Activated CD4-positive, alpha-beta memory T cell treated with anti-CD3 and anti-CD28 coated beads, Interleukin-2, amount 10 ng/mL, durations not matched to agents 7 days and 5 days (primary cell): ENCODE measurements at places on chromosomes 6 and 20. TPM values are rescaled to one million over a fixed set of nuclear protein-coding genes. Genes with fewer than 3 reads are reported as not detected.
A peak's percentile ranks its signal among the peaks of the same experiment; 100 is the strongest.

Gene VWA7
- total RNA-seq: 11.0 TPM

Gene KHDRBS2
- total RNA-seq: not detected

Gene PERP
- 19.0 TPM for total RNA-seq

Gene WFDC2
- not detected for total RNA-seq

Gene MEP1A
- not detected for total RNA-seq

DNA sequence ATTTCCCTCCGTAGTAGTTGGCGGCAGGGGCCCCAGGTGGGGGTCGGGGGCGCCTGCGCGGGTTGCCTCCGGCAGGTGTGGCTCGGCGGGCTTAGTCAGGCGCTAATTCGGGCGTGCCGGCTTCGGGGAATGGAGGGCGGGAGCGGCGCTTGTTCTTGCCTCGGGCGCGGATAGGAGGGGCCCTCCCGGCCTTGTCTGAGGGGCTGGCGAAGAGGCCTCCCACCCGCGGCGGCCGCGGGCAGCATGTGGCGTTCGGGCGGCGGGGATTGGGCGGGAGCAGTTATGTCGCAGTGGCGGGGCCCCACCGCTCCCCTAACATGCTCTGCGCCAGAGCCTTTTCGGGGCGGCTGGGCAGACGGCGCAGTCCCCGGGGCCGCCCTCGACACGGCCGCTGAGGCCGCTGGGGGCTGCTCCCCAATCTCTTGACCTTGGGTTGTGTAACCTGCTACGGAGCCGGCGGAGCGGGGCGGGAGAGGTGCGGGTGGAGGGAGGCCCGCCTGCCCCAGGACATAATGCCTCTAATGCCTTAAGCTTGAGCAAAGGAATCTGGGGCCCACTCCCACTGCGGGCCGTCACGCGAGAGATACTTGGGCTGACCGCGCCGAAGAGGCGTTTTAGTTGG lies 1.1 kb downstream of the AMD1 start:
- H3K4me1 ChIP-seq: peaks cover 42% of the 10 kb centered on the region
- no peaks in the 10 kb centered on the region for H3K27me3 ChIP-seq
- H3K36me3 ChIP-seq: peaks cover 27% of the 10 kb centered on the region
- DNase-seq: peak; percentile 65

DNA sequence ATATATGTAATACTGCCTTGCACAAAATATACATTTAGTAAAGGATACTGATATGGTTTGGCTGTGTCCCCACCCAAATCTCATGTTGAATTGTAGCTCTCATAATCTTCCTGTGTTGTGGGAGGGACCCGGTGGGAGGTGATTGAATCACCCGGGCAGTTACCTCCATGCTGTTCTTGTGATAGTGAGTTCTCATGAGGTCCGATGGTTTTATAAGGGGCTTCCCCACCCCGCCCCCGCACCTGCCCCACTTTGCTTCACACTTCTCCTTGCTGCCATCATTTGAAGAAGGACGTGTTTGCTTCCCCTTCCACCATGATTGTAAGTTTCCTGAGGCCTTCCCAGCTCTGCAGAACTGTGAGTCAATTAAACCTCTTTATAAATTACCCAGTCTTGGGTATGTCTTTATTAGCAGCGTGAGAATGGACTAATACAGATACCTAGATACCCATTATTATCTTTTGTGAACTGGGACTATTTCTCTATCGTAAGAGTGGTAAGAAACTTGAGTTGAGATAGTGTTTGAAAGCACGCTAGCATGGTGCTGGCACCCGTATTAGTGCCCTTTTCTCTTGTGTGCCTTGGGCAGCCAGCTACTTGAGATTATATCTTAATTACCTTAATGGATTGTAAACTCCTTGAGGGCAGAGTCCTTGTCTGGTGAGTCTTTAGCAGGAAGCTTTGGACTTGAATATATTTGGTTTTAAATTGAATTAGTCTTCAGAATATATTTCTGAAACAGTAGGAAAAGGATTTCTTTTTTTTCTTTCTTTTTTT lies 25.6 kb downstream of the TOP1 start:
- no peaks in the 10 kb centered on the region for H3K27me3 ChIP-seq
- no peak overlapping the region for H3K4me3 ChIP-seq
- DNase-seq: no peak
- peaks cover 65% of the 10 kb centered on the region for H3K4me1 ChIP-seq
- H3K36me3 ChIP-seq: peaks cover 60% of the 10 kb centered on the region
- no peak overlapping the region for H3K27ac ChIP-seq

- no peaks in the 10 kb centered on the region for H3K36me3 ChIP-seq
- H3K4me1 ChIP-seq: no peaks in the 10 kb centered on the region
- H3K4me3 ChIP-seq: no peak overlapping the region
These were observed 312.1 kb downstream of the TFAP2C start for GRCh38 chr20:56941101-56941686.

DNA sequence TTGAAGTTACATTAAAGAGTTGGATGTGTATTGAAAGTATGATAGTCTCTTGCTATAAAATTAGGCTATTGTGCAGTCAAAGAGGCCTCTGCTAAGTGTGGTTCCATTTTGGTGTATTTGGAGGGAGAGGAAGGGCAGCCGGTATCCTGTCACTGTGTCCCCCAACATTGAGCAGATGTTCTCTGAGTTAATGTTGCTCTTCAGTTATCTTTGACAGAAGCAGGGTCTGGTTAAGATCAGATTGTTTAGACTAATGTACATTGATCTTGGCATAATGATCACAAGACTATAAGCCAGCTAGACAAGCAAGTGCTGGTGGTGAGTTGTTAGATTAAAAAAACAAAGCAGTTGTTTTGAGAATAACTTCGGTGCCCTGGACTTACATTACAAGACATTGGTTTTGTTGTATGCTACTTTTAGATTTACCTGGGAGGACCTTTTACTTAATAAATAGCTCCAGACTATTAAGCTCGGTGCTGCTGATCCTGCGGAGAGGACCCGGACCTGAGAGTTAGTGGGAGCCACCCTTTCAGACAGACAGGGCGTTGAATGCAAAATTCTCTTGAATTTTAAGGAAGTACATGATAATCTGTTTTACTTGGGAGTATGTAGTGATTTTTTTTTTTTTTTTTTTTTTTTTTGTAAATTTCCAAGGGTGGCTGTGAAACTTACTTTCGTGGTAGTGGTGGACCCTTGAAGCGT lies 97.8 kb downstream of the JARID2 start:
- no peak overlapping the region for H3K27ac ChIP-seq
- H3K27me3 ChIP-seq: no peaks in the 10 kb centered on the region
- no peak for DNase-seq

GRCh38 chr6:137237413-137238170 lies 18.4 kb upstream of the IFNGR1 start:
- peaks cover 38% of the 10 kb centered on the region for H3K4me1 ChIP-seq
- no peak overlapping the region for H3K27ac ChIP-seq
- H3K36me3 ChIP-seq: no peaks in the 10 kb centered on the region
- DNase-seq: no peak

- no peak overlapping the region for H3K27ac ChIP-seq
- DNase-seq: no peak
- no peak overlapping the region for H3K4me3 ChIP-seq
These were observed 39.3 kb downstream of the SNRNP48 start for GRCh38 chr6:7629321-7629720.

GRCh38 chr6:32081168-32081990 lies 27.8 kb downstream of the TNXB start:
- H3K4me3 ChIP-seq: no peak overlapping the region
- no peak overlapping the region for H3K27ac ChIP-seq
- H3K4me1 ChIP-seq: peaks cover 9% of the 10 kb centered on the region
- DNase-seq: no peak
- H3K27me3 ChIP-seq: peaks cover 48% of the 10 kb centered on the region

DNA sequence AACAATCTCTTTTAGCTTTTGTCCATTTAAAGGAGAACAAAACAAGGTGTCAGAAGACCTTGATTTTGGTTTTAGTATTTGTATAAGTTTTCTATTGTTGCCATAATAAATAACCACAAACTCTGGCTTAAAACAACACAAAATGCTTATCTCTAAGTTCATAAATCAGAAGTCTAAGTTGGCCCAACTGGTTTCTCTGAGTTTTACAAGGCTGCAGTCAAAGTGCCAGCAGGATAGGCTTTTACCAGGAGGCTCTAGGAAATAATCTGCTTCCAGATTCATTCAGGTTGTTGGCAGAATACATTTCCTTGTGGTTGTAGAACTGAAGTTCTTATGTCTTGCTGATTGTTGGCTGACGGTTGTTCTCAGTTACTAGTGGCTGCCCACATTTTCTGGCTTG lies 147.2 kb upstream of the HMGCLL1 start:
- H3K27ac ChIP-seq: no peak overlapping the region
- H3K4me3 ChIP-seq: no peak overlapping the region
- H3K4me1 ChIP-seq: no peaks in the 10 kb centered on the region
- no peaks in the 10 kb centered on the region for H3K27me3 ChIP-seq

GRCh38 chr6:42030585-42031506 lies 19.5 kb upstream of the TAF8 start:
- peak overlapping the region; percentile 89 for H3K27ac ChIP-seq
- no peaks in the 10 kb centered on the region for H3K27me3 ChIP-seq
- peaks cover 36% of the 10 kb centered on the region for H3K36me3 ChIP-seq
- peak overlapping the region; percentile 52 for H3K4me3 ChIP-seq
- peaks cover 77% of the 10 kb centered on the region for H3K4me1 ChIP-seq

DNA sequence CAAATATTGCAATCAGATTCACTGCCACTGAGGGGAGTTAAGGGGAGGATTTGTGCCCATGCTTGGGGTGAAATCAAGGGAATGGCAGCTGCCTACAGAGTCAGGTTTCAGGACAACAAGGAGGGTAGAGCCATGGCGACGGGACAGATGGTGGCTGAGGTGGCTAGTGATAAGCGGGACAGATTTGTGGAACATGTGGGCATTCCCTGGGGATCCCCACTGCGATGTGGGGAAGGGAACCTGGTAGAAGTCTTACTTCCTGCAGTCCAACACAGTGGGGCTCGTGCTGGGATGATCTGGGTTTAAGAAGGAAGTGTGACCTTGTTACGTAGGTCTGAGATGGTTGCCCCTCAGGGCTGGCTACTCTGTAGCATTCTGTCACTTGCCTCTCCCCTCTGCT lies 292.0 kb upstream of the JARID2 start:
- DNase-seq: no peak
- H3K4me3 ChIP-seq: no peak overlapping the region
- peaks cover 5% of the 10 kb centered on the region for H3K36me3 ChIP-seq
- H3K27me3 ChIP-seq: no peaks in the 10 kb centered on the region
- peaks cover 3% of the 10 kb centered on the region for H3K4me1 ChIP-seq

DNA sequence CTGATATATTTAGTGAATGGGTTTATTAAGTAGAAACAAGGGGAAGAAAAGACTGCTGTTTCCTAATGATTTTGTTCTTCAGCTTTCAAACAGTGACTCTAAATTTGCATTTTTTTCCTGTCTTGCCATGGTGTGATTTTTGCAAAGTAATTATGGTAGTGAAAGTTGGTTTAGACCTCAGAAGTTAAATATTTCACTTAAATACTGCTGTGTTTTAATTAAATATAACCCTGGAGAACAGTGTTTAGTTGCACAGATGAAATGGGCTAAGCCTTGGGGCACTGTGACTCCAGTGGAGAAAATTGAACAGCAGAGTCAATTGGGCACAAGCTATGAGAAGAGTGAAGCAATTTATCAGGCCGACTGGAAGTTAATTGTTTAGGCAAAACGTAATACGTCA lies 111.1 kb upstream of the MCHR2 start:
- H3K36me3 ChIP-seq: no peaks in the 10 kb centered on the region
- no peaks in the 10 kb centered on the region for H3K4me1 ChIP-seq
- H3K27ac ChIP-seq: no peak overlapping the region

- no peaks in the 10 kb centered on the region for H3K4me1 ChIP-seq
- no peak overlapping the region for H3K4me3 ChIP-seq
- H3K36me3 ChIP-seq: no peaks in the 10 kb centered on the region
- no peak for DNase-seq
- no peaks in the 10 kb centered on the region for H3K27me3 ChIP-seq
These were observed 268.8 kb upstream of the SULF2 start for GRCh38 chr20:48054051-48054450.

DNA sequence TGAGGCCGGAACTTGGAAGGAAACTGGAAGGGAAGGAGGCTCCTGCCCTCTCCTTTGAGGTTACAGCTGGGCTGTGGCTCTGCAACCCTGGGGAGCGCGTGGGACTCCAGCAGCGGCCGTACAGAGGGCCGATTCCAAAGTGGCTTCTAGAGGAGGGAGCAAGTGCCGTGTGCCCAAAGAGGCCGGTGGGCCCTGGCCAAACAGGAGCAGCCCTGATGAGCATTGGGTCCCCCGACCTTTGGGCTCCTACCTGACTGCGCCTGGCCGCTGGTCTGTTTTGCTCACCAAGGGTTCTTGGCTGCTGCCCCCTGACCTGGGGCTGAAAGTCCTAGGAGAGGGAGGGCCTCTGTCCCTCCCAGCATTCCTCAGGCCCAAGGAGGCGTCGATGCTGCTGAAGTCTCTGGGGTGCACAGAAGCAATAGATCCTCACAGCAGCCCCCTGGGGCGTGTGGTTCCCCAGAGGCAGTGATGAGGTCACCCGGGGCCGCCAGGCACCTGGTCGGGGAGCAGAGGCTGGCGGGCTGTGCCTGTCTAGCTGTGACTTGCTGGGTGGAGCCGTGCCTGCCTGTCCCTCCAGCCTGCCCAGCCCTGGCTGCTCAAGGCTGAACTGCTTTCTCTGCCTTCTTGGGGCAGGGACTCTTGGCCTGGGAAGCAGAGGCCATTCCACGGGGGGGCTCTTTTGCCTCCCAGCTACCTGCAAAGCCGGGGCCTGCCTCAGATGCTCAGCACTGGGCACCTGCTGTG lies 9.8 kb downstream of the RBM38 start:
- H3K4me3 ChIP-seq: no peak overlapping the region
- H3K27me3 ChIP-seq: no peaks in the 10 kb centered on the region
- peaks cover 86% of the 10 kb centered on the region for H3K36me3 ChIP-seq
- no peak for DNase-seq

DNA sequence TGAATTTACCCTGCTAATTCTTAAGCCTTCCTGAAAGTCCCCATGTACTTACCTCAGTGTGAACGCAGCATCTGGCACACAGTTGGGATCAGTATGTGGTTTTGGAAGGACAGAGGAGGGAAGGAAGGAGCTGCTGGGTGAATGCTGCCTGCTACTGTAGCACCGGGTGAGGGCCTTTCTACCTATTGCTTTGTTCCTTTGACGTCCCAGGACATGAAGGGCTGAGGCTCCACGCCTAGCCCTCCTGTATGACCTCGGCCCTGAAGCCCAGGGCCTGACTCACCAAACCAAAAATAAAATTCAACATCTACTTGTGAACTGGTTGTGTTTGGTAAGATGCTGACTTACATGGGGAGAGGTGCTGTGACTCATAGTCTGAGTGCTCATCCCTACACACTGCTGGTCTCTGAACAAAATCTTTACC lies 51.1 kb downstream of the ARID1B start:
- H3K36me3 ChIP-seq: peaks cover 19% of the 10 kb centered on the region
- H3K4me1 ChIP-seq: peaks cover 30% of the 10 kb centered on the region
- no peak overlapping the region for H3K4me3 ChIP-seq
- no peaks in the 10 kb centered on the region for H3K27me3 ChIP-seq
- DNase-seq: no peak

DNA sequence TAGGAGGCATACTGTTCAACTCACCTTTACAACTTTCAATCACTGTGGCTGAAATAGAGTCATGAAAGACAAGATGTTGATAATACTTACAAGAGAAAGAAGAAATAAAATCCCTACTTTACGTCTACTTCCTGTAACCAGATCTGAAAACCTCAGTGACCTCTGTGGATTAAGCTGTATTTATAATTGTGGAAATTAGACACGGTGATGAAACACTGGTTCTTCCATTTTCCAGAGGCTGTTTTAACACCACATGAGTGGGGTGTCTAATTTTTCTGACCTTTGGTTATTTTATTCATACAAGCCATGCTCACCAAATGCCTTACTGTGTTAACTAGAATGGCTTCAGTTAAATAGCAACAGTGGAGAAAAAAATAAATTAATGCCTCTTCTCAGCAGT lies 58.5 kb upstream of the HIVEP1 start:
- peaks cover 4% of the 10 kb centered on the region for H3K27me3 ChIP-seq
- no peaks in the 10 kb centered on the region for H3K4me1 ChIP-seq
- H3K4me3 ChIP-seq: no peak overlapping the region
- no peak overlapping the region for H3K27ac ChIP-seq
- no peaks in the 10 kb centered on the region for H3K36me3 ChIP-seq
